ENCODE measurements at places on chromosomes 4 and X.

DNA sequence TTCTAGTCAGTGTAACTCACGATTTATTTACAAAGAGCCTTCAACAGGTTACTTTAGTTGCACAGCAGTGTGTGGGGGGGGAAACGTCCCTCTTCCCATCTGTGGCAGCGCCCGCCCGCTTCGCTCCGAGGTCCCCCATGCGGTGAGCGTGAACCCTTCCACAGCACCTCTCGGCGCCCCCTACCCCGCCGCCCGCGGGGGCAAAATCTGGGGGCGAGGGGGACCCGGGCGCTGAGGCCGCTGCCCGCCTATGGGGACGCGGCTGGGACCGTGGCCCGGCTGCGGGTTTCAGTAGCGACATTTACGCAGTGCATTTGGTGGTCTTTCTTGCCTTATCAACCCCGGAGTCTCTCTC, 6.4 kb downstream of the NKX6-1 start:
- DNase-seq = no peak

- no peak for DNase-seq
Observed at GRCh38 chrX:22409418-22409817, 136.7 kb downstream of the CBLL2 start.

GRCh38 chr4:113682730-113683537, 78.6 kb downstream of the CAMK2D start:
- DNase-seq = peak; percentile 80

DNA sequence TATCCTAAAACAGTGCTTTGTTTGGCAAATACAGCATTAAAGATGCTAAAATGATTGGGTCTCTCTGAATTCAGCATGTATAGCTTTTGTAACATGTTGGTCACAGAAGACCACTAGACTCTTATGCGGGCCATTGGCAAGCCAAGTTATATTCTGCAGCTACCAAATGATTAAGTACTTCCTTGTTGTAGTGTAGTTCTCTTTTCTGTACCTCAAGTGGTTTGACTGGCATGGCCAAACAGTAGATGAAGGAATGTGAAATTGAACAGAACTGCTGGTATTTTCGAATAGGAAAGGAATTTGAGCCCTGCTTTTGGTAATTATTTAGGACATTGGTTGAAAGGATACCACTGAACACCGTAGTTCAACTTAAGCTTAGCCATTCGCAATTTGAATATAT, 193.9 kb upstream of the GPC4 start:
- DNase-seq = no peak

DNA sequence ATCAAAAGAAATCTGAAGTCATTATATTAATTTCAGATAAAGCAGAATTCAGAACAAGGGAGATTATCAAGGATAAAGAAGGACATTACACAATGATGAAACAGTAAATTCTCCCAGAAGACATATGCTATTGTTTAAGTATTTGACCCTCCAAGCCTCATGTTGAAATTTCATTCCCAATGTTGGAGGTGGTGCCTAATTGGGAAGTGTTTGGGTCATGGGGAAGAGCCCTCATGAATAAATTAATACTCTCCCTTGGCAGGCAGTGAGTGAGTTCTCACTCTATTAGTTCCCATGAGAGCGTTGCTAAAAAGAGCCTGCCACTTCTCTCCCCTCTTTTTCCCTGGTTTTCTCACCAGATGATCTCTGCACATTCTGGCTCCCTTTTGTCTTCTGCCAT, 249.9 kb upstream of the GRIA3 start:
- DNase-seq = no peak

GRCh38 chrX:12563121-12563520, 228.1 kb upstream of the PRPS2 start:
- no peak for DNase-seq

DNA sequence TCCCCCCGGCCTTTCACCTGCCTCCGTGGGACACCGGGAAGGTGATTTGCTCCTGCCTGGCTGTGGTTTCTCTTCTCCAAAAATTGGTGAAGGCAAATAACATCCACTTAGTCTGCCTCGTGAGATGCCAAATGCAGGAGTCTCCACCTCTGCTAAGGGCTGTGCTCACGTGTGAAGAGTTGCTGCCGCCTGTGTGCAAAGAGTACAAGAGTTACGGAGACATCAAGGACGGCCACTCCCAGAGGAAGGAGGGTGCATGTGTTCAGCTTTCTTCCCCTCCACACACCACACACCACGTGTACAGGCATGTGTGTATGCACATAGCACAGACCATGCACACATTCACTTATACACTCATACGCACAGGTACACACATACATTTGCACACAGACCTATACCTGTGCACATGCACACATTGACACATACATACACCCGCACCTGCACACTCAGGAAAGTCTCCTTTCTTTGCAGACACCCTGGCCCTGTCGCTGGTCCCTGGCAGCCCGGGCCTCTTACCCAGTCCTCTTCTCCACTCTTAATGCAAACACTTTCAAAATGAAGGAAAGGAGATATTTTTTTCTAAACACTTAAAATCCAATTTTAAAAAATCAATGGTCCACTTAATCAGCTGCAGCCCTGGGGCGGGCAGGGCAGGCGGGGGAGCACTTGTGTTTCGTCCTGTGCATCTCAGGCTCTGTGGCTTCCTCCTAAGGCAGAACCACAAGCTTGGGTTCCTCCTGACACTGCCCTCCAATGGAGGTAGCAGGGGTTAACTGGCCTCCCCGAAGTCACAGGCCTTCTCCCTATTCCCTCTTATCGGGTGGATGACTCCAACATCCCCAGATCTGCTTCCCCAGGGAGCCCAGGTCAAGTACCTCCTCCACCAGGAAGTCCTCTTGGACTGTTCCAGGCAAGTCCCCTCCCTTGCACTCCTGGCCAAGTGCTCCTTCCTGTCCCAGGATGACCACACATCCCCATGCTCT, 103.0 kb downstream of the CPZ start:
- DNase-seq = no peak

- no peak for DNase-seq
Observed at GRCh38 chrX:96692454-96692853, 7.8 kb downstream of the DIAPH2 start.

DNA sequence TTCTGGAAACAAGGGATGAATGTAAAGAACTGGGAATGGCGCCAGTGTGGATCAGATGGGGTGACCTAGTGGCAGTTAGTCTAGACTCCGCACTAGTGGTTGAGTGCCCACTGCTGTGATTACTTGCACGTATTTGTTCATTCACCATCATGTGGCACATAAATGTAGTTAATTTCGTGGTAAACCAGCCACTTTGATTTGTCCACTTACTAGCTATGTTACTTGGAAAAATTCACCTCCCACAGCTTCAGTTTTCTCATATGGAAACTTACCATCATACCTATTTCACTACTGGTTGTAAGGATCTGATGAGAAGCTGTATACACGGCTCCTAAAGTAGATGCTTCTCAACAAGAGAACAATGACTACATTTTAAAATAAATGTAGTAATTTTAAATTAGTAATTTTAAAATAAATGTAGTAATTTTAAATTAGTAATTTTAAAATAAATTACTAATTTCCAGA, 394 bp upstream of the DYNLT3 start:
- no peak for DNase-seq

GRCh38 chr4:3346146-3346545, 53.3 kb downstream of the RGS12 start:
- DNase-seq = peak; percentile 33

GRCh38 chr4:25347971-25348370, 29.1 kb upstream of the ANAPC4 start:
- DNase-seq = no peak

DNA sequence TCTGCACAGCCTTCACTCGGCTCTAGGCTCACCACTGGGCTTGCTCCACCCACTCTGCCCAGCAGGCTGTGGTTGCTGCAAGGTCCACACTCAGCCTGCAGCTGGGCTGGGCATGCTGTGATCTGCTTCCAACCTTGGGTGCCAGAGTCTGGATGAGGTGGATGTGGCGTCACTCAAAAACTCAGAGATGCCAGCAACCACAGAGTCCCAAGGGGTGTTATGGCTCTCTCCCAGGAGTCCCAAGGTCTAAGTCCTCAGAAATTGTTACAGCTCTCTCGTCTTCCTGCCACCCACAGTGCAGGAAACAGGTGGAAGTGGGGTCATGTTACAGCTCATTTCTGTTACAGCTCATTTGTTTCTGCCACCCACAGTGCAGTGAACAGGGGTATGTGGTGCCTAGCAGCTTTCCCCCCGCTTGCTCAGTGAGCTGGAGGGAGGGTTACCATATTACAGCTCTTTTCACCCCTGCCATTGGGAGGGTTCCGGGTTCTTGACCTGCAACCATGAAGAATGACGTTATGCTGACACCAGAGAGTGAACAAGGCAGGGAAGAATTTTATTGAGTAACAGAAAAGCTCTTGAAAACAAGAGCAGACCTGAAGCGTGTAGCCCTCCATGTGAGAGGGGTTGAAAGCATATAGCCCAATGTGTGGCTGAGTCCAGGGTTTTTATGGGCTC, 893.9 kb downstream of the PCDH7 start:
- DNase-seq = no peak

GRCh38 chr4:128846063-128846462, 36.6 kb downstream of the JADE1 start:
- no peak for DNase-seq

GRCh38 chr4:155353923-155354540, 22.7 kb downstream of the MAP9 start:
- no peak for DNase-seq

GRCh38 chrX:129690435-129690834, 35.7 kb upstream of the APLN start:
- no peak for DNase-seq

GRCh38 chrX:646796-647195, 16.2 kb downstream of the SHOX start:
- DNase-seq = no peak

DNA sequence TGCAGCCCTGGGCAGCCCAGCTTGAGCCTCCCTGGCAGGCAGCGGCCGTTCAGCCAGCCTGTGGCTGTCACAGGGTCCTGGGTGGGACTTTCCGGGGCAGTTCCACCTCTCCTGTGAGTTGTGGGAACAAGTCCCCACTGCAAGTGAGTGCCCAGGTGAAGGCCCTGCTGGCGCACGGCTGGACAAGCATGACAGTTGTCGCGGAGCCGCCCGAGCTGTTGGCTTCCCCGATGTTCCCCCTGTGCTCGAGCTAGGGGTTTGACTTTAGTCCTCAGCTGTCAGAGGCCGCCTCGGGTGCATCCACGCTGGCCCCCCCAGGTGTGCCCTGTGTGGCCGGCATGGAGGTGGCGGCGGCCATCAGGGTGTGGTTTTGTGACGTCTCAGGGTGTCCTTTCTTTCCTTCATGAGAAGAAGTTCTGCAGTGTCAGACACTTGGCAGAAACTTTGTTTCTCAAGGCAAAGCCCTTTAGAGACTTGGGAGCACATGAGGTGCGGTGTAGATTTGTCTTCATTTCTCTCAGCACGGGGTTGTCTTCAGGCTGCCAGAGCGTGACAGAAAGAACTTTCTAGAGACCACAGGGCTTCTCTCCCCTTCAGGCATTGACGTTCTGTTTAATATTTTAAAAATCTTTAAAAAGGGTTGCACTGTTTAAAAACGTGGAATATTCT, 69.4 kb upstream of the HGFAC start:
- no peak for DNase-seq

DNA sequence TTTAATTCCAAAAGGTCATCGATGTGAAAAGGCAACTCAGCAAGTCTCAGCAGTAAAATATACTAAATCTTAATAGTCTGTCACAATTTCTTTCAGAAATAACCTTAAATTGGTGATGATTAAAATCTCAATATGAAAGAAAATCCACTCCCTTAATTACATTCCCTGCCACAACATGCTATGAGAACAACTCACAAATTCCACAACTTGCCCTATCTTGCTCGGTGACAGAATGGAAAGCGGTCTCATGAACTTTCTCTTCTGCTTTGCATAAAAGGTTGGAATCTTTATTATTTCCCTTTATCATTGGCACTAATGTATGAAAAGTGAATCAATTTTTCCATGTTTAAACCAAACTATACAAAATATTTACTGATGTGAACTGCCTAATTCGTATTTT, 380.8 kb downstream of the TMA16 start:
- no peak for DNase-seq

DNA sequence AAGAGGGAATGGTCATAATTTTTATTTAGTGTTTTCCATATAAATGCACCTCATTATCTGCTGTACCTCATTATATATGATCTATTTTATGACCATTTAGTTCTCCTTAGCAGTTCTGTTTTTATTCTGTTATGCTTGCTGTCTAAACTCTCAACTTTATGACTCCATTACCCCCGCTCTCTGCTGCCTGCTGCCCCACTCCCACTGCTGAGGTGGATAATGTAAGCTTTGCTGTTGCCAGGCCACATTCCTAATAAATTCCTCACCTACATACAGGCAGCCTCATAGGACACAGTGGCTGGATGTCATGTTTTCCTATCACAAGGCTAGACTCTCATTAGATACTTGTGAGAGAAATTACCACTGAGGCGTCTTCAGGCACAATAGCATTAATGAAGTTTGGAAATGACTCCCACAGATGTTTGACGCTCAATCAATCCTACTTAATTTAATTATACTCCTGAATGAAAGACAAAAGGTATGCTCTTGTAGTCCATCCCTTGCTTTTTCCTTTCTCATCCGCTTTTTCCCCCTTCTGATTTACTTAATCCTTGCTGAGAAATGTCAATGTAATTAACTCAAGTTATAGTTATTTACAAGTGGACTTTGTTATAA, 497.5 kb upstream of the IGFBP7 start:
- no peak for DNase-seq

- DNase-seq = no peak
Observed at GRCh38 chrX:21581479-21581878, 76.7 kb downstream of the KLHL34 start.

DNA sequence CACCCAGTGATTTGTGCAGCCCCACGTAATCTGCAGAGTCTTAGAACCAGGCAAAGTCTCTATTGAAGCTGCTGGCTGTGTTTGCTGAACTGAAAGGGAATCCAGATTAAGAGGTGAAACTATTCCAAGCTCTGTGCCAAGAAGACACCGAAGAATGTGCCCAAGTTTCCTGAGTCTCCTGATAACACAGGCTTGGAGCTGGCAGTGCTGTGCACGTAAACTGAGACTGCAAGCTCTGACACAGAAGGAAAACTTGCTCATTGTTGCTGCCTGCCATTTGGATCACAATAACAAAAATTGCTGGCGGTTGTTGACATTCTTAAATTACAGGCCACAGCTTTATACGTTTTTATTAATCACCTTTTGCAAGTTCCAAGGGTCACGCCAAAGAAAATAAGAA, 60.2 kb upstream of the VCX3B start:
- no peak for DNase-seq

DNA sequence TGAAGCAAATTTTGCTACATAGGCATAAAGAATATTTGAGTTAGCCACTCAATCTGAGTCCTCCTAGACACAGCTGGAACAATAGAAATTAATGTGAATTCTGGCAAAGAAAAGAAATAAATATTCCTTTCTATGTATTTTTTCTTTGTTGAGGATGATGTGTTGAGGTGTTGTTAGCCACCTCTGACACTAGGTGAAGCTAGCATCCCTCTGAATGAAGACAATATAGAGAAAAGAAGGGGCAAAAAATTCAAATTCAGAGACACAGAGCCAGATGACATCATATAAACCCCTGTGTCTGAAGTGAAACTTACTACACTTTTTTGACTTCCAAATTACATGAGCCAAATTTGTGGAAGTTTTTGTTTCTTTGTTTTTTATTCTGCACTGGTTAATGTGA, 34.6 kb upstream of the TMPRSS11D start:
- DNase-seq = peak; percentile 51

Data from NCI-H1436 (cell line).